Stimulated activated CD4-positive, alpha-beta T cell treated with anti-CD3 and anti-CD28 coated beads, Interleukin-15, amount 100 ng/mL, for 1 hour (primary cell): ENCODE measurements at places on chromosomes 6 and 20.

GRCh38 chr6:27205375-27206278, 41.9 kb upstream of the PRSS16 start:
- DNase-seq, result no peak

GRCh38 chr6:2546901-2547300, 203.8 kb downstream of the MYLK4 start:
- DNase-seq, result no peak

- no peak for DNase-seq
Measured at GRCh38 chr6:121880831-121881230, 445.4 kb downstream of the GJA1 start.

DNA sequence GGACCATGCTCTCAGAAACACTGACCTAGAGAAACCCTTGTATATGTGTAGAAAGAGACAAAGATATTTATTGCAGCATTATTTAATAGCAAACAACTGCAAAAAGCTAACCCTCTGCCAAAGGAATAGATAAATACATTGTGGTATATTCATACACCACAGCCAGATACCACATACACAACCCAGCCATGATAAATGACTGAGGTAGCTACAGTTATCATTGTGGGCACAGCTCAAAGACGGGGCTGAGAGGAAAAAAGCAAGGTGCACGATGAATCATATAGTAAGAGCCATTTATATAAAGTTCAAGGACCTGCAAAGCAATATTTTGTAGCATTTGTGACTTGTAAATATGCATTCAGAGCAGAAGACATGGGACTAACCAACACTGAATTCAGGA, 30.8 kb downstream of the RSPO4 start:
- DNase-seq, result no peak

DNA sequence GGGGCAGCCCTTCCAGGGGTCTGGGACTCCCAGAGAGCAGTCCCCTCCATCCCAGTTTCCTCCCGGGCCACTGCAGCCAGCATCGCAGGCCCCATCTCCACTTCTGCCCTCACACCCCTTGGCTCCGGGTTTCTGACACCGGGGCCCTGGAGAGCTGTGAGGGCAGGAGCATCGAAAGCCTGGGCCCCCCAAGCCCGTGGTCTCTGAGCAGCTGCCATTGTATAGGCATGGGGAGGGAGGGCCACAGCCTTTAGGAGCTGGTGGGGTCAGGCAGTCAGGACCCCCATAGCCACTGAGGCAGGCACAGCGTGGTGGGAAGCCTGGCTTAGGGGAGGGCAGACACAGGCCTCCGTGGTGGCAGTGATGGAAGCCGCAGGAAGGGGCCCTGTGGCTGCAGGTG, 9.7 kb upstream of the GPSM3 start:
- DNase-seq, result no peak

DNA sequence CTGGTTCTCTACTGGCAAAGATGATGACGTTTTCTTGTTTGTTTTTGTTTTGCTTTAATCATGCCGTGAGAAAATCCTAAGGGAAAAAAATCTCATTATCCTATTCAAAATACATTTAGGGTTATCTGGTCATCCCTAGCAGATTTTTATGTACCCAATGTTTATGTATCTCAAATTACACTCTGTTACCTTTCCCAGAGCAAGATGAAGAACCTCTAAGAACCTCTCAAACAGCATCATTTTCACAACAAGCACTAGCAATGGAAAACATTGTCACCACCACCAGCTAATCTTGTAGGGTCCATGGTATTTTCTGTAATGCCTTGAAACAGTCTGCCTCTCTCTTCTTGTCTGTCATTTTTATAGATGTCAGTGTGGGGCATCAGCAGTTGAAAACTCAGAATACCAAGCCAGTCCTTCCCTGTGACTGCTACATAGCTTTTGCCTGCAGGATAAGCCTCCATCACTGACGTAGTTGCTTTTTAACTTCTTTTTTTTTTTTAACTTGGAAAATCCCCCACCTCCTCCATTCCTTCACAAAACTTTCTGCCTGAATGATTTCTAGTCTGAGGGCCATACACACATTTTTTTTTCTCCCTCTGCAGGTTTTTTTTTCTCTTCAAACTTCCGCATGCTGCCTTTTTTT, 2.4 kb upstream of the SNAP25 start:
- no peak for DNase-seq

DNA sequence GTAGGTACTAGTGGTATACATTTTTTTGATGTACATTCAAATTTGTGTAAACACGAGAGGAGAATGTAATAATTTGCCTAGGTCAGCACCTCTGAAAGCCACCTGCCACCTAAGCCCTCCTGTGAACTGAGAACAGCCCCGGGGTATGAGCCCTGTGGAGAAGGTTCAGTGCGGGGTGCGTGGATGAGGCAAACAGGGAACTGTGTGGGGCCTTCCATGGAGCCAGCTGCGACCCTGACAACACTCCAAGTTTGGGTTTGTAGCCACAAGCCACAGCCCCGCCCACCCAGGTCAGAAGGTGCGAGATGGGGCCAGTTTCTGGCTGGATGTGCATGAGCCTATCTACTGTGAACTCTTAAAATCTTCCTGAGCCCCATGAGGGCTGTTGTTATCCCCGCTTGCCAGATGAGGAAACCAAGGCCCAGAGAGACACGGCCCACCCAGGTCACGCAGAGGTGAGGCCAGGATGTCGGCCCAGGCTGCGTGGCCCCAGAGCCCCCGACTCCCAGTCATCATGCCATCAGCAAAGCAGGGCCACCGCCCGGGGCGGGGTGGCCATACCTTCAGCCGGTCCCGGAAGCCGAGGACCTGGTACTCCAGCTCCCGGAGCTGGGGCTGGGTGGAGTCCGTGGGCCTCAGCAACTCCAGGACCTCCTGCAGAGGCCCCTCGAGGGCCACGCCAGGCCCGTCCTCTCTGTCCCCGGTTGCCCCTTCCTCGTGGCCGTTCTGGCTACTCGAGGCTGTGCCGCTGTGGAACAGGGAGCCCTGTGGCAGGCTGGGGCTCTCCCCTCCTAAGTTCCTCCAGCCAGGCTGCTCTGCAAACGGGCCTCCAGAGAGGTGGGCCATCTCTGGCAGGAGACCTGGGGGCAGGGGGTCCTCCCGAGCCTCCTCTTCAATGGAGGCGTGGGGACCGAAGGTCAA, 89.6 kb downstream of the RIPOR3 start:
- no peak for DNase-seq

GRCh38 chr20:1857466-1857865, 37.7 kb upstream of the SIRPA start:
- DNase-seq, result no peak

GRCh38 chr20:43191946-43192863, 2.5 kb upstream of the PTPRT start:
- no peak for DNase-seq

- peak; percentile 10 for DNase-seq
Measured at GRCh38 chr6:108798670-108799353, 49.4 kb upstream of the ARMC2 start.

DNA sequence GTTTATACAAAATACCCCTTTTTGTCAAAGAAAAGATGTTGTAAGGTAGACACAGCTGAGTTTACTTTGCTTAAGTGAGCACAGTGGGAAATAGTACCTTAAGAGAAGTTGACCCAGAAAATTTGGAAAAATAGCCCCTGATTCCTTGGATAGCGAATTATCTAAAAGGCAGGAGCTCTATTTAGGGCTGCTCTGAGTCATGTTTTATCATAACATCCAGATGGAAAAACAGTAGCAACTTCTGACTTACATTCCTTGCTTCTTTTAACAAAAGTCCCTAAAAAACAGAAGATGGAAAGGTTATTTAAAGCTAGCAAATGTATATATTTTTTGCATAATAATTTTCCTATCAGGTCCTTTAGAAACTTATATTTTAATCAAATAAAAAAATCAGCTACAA, 59.0 kb downstream of the THEMIS start:
- DNase-seq, result no peak

DNA sequence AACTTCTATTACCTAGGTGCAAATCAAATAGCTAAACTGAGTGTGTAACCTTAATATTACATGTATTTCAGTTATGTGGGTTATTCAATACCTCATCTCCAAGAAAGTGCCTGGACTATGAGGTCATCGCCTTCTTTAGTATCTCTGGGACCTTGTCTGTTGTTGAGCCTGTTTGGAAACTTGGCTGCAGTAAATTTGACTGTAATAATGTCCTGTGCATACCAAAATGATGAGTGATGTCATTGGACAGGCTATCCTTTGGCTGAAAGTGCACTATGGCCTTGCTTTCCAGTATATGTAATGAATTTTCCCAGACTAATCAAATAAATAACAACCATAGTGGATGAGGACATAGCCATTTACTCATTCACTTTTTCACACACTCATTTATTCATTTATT, 455.1 kb downstream of the ADGRB3 start:
- DNase-seq, result no peak
